Pons (tissue), 1 donor: ENCODE measurements at places on chromosomes 4 and X.

DNA sequence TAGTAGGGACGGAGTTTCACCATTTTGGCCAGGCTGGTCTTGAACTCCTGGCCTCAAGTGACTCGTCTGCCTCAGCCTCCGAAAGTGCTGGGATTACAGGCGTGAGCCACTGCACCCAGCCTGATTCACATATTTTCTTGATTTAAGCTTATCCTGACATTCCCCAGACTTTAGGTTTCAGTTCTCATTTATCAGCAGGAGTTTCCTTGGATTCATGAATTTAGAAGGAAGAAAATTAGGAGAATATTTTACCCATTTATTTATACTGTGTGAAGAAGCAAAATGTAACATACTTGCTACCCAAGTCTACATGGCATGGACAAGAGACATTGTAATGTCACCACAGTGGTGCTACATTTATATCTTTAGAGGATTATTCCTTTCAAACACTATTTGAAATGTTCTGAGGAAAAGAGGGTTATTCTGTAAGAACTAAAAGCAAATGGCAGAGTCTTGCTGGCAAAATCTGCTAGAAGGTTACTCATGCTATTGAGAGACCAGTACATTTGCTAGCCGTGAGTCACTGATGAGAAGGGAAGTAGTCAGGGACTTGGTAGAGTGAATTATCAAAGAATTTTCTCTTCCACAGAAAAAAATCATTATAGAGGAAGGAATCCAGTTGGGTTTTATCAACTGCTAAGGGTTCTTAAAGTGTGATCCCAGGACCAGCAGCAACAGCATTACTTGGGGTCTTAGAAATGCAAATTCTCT lies 26.1 kb upstream of the CFAP299 start:
- no peak for DNase-seq

- no peak for DNase-seq
These were observed 168.5 kb upstream of the USP38 start for GRCh38 chr4:143016171-143016570.

DNA sequence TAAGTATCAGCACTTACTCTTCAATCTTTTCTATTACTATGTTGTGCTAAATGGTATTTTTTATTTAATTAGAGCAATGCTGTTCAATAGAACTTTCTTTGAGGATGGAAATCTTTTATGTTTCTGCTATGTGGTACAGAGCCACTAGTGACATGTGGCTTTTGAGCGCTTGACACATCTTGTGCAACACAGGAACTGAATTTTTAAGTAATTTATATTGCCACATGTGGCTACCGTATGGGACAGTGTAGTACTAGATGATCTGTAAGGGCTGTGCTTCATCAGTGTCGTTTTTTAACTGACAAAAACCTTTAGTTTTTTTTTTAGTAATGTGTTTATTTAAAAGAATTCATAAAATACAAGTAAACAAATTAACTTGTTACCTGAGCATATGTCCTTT lies 22.4 kb downstream of the HPRT1 start:
- DNase-seq: no peak

DNA sequence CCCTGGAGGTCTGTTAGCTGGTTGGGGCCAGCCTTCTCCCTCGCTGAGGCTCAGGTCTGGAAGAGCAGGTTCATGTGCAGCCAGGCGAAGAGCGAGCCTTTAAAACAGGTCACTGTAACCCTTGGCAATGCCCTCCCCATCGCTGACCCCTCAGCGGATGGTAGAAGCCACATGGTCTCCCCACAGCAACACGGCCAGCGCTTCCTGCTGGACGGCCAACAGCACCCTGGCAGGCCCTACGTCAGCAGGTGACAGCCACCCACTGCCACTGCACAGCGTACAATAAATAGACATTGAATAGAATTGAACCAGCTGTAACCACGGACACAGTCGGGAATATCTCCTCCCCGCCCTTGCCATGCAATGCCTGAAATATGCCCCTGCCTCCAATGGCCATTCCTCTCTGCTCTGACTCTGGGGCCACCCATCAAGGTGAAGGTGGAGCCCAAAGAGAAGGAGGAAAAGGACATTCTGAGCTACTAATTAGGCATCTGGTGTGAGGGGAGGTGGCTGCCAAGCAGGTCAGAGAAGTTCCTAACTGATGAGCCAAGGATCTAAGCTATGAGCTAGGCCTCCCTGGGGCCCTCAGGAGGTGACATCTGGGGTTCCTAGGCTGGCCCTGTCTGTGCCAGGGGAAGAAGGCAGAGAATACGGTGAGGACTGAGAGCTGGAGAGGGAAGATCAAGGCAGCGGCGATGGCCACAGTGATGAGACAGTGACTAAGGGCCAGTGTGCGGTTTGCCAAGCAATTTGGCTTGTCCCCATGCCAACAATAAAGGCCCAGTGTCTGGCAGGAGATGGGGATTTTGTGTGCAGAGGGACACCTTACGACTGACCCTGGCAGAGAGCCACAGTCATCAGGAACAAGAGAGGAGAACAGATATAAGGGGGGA lies 202.3 kb downstream of the BCOR start:
- DNase-seq: no peak

GRCh38 chr4:87961993-87962392 lies 13.5 kb upstream of the SPP1 start:
- no peak for DNase-seq

GRCh38 chrX:134752558-134752957 lies 94.3 kb upstream of the PLAC1 start:
- no peak for DNase-seq

DNA sequence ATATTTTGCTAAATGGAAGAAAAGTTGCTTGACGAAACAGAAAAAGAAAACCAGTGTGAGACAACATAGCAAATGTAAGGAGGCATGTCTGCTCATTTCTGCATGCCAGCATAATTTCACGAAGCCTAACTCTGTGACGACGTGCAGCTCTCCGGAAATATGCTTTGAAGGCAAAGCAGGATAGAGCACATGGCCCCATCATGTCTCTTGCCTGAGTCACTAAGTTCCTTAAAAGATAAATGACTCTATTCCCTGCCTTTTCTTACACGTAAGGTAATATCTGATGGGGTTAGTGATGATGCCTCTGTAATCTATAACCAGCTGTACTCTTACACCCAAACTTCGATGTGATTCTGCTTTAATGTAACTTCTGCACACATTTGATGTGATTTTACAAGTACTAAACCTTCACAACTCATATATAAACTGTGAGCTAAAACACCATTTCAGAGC lies 64.5 kb downstream of the ANXA3 start:
- no peak for DNase-seq

- no peak for DNase-seq
These were observed 33.5 kb upstream of the IGSF1 start for GRCh38 chrX:131322651-131323050.

DNA sequence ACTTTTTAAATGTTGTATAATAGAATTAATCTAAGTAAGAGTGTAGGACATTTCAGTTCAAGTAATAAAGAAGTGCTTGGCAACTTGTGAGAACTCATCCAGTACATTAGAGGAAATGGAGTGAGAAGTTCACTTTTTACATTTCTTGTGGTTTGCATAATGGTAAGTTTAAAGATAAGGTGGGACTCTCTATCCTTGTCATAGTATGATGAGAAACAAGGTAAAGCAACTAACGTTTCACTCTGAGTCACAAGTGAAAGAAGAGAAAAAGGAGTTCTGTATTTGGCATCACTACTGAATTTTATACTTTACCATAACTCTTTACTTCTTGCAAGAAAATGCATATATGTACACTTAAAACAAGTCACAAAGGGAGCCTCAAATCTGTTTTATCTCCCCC lies 219.4 kb downstream of the SLC4A4 start:
- no peak for DNase-seq

- no peak for DNase-seq
These were observed 172.7 kb downstream of the NHS start for GRCh38 chrX:17547658-17548057.

DNA sequence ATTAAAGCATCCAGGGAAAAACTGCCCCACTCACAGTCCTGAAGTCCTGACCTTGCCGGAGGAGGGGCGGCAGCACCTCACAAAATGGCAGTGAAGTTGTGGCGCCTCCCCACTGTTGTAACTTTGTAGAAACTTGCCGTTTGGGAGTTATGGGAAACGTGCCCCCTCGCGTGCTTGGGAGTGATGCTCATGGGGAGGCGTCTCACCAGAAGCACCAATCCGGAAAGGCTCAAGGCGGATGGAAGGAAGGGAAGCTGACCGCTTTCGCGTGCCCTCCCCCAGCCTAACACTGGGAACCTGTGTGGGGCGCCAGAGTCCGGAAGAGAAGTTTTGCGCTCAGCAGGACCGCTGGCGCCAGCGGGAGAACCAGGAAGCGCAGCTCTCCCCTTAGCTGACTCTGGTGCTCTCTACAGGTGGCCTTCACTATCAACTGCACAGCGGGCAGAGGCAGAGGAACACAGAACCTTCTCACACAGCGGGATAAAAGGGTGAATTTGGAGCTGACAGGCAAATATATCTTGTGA lies at the start of the genes CT45A10 and SAGE1:
Gene CT45A10 (minus strand): TSS at position 151 of the 524 bp plus-strand sequence. CDS start 8,100 bp downstream, outside the sequence.
Gene SAGE1 (plus strand): TSS at position 423 of the 524 bp plus-strand sequence. CDS start 2,527 bp downstream, outside the sequence.
- no peak for DNase-seq

DNA sequence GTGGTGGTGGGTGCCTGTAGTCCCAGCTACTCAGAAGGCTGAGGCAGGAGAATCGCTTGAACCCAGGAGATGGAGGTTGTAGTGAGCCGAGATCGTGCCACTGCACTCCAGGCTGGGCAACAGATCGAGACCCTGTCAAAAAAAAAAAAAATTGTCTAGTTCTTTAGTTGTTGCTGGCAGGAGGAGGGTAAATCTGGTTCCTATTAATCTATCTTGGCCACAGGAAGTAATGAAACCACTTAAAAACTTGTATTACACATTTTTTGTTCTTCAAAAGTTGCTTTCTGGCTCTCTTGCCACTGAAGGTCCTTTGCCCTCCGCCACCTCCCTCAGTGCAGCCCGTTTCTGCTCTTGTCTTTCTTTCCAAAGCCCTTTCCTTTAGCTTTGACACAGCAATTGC lies 102.9 kb upstream of the ARSJ start:
- no peak for DNase-seq

DNA sequence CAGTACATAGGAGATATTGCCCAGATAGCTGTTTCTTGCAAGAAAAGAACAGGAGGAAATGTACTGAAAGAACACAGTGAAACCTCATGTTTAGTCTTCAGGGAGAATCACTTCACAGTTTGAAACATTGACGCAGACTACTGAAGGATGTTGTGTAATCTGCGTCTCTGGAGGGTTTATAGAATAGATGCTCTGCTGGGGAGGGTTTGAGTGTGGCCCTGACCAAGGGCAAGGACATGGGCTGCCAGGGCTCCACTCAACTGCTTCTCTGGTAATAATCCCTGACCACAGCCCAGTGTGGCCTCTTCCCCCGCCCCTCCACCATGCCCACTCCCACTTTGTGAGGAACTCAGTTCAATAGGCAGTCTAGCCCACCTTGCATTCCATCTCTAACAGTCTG lies 15.8 kb upstream of the ACE2 start:
- DNase-seq: no peak

DNA sequence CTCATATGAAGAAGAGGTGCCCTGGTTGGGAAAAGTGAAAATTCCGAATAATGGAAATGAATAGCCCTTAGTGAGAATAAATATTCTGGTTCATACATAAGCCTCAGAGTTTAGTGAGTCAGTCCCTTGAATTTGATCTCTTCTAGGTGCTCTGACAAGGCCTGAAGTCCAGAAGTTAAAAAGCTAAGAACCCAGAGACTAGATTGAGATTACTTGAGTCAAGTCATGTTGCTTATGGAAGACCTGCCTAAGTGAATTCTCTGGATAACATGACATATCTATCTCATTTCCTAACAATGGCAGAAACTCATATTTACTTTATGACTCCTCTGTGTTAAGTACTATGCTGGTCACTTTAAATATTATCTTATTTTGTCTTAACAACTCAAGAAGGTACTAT lies 10.5 kb upstream of the PRSS48 start:
- DNase-seq: no peak

GRCh38 chrX:123487236-123487635 lies 245.6 kb downstream of the THOC2 start:
- DNase-seq: no peak

GRCh38 chr4:34534916-34535315 lies 1709.4 kb downstream of the ARAP2 start:
- no peak for DNase-seq

- no peak for DNase-seq
These were observed 98.1 kb downstream of the TSPAN5 start for GRCh38 chr4:98560321-98560720.

GRCh38 chr4:89657931-89658700 lies 178.8 kb downstream of the SNCA start:
- peak; percentile 83 for DNase-seq

GRCh38 chrX:96372313-96373046 lies 312.2 kb upstream of the DIAPH2 start:
- peak; percentile 47 for DNase-seq

DNA sequence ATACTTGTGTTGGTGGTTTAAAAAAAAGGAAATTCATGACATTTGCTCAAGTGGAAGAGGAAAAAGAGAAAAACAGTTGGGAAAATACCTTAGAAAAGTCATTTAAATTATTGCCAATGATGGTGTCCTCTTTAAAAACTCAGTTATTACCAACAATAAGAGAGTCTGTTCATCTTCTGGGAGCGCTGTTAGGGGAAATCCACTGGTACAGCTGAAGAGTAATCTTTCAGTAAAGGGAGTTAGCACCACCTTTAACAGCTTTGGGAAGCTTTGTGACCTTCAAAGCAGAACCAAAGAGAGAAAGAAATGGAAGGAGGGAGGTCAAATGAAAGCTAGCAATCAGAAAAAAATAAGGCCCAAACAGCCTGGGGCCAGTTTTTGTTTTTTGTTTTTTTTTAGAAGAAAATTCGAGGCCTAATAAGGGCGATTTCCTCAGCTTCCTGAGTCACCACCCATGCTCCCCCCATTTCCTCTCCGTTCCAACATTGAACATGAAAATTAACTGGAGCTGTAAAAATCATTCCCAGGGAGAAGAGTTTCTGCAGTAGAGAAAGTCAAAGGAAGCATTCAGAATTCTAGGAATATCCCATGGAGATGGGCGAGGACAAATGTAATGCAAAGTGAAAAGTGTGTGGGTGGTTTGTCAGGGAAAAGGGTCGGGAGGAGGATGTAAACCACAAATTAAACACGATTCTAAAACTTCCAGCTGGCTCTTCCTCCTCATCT lies 115.1 kb downstream of the SH3KBP1 start:
- DNase-seq: no peak

GRCh38 chr4:89506866-89507491 lies 199.4 kb upstream of the GPRIN3 start:
- no peak for DNase-seq

DNA sequence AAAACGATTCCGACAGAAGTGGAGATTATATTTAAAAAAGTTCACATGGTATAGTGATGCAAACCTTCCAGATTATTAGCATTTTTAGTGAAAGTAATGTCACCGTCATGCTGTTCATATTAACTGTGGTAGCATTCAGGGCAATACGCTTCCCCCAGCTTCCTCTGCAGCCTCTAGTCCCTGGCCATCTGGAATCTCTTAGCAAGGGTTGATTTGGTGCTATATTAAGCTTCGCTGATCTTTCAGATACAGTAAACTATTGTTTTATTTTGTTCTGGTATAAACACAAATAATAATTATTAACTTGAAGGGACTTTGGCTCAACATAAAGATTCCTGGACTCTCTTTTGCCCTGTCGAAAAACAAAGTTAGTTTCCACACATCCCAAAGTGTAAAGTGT lies 1080.5 kb upstream of the TENM3 start:
- DNase-seq: no peak
